ENCODE measurements at places on chromosomes 5 and 9. TPM values are rescaled to one million over a fixed set of nuclear protein-coding genes. Genes with fewer than 3 reads are reported as not detected.
A peak's percentile ranks its signal among the peaks of the same experiment; 100 is the strongest.

DNA sequence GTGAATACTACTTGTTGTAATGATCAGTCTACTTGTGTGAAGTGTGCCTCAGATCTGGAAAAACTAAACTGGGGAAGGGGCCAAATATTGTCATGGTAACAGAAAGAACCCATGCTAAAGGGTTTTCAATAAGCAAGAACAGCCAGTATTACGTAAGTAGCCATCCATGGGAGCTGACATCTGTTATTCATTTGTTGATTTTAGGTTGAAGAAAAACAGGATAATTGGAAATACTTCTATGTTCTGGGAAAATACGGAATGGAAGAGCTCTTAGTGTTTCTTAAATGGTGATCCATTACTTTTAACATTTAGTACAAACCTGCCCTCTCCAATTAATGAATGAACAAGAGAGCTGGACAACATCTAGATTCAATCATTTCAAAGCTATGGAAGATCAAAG, 485.8 kb downstream of the NTRK2 start:
- peak; percentile 81 for DNase-seq

GRCh38 chr9:70117835-70118319, 74.2 kb downstream of the MAMDC2 start:
- DNase-seq = no peak

- DNase-seq = peak; percentile 59
Measured at GRCh38 chr9:95023217-95024003, 294.1 kb downstream of the FANCC start.

GRCh38 chr9:118059484-118060278, 355.5 kb downstream of the TLR4 start:
- DNase-seq = peak; percentile 21

- no peak for DNase-seq
Measured at GRCh38 chr9:108547411-108548135, 308.2 kb downstream of the ACTL7B start.

GRCh38 chr5:10153808-10154537, 95.7 kb downstream of the ATPSCKMT start:
- DNase-seq = no peak

- DNase-seq = peak; percentile 74
Measured at GRCh38 chr9:87119328-87119881, 172.1 kb upstream of the GAS1 start.

DNA sequence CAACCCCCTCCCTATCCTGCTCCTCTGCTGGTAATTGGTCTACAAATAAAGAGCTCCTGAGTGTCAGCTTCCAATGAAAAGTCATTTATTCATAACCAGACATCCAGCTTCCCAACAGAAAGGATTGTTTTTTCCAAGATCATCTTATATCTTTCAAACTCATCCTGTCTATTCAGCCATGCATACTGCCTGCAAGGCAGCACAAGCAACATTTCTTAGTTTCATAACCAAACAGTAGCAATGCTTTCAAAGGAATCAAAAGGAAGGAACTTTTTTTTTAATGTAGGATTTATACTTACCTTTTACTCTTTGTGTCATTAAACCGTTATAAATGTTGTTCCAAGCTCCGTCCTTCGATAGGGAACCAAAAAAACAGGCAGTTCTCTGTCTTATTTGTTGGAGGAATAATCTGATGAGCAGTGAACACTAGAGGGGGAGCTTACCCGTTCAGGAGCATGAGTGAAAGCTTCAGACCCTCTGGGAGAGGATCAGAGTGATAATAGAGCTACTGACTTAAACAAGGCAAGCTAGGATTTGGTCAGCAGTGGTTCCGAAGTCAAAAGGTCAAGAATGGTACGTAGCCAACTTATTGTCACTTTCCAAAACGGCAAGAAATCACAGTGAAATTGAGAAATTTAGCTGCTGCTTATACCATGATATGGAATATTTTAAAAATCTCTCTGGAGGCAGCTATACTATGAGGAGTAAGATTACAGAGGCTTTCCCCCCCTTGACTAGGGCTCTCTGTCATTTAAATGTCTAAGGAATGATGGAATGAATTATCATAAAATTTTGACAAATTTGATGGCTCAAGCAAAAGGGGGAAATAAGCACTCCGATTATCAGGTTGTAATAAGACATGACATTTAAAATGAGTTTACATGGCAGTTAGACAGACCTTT, 892.9 kb downstream of the NR2F1-AS1 start:
- DNase-seq = peak; percentile 35

- DNase-seq = no peak
Measured at GRCh38 chr9:28808042-28808441, 1234.8 kb upstream of the C9orf72 start.

- DNase-seq = no peak
Measured at GRCh38 chr5:322281-322941, 897 bp downstream of the AHRR start.

DNA sequence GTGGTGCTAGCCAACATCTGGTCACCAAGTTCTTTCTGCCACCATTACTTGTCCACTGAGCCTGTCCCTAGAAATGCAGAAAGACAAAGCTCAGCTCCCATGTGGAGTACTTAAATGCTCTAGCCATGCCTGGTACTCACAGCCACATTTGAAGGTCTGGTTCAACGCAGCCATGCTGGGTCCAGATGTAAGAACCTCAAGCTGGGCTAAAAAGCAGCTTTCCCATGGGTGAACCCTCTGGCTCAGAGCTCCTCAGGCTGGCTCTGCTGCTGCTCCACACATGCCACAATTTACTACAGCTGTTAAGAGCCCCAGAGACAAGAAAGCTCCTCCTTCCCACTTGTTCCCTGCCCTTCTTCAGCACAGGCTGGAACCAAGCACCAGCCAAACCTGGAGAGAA, 97.1 kb upstream of the LRRTM2 start:
- DNase-seq = no peak

GRCh38 chr9:14482856-14483255, 168.9 kb upstream of the NFIB start:
- no peak for DNase-seq

DNA sequence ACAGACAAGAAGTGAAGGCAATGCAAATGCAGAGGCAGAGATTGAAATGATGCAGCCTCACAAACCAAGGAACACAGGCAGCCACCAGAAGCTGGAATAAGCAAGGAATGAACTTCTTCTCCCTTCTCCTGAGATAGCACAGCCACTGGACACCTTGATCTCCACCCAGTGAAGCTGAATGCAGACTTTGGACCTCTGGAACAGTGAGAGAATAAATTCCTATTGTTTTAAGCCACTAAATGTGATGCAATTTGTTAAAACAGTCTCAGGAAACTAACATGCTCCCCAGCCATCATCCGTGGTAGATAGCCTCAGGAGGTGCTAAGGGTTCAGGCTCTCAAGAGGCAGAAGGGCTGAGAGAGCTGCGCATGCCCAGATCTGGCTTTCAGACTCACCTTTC, 512.2 kb upstream of the ZNF608 start:
- DNase-seq = no peak

GRCh38 chr9:89822996-89823395, 218.2 kb downstream of the GADD45G start:
- DNase-seq = no peak

- DNase-seq = no peak
Measured at GRCh38 chr5:130884023-130884422, 281.0 kb downstream of the HINT1 start.

DNA sequence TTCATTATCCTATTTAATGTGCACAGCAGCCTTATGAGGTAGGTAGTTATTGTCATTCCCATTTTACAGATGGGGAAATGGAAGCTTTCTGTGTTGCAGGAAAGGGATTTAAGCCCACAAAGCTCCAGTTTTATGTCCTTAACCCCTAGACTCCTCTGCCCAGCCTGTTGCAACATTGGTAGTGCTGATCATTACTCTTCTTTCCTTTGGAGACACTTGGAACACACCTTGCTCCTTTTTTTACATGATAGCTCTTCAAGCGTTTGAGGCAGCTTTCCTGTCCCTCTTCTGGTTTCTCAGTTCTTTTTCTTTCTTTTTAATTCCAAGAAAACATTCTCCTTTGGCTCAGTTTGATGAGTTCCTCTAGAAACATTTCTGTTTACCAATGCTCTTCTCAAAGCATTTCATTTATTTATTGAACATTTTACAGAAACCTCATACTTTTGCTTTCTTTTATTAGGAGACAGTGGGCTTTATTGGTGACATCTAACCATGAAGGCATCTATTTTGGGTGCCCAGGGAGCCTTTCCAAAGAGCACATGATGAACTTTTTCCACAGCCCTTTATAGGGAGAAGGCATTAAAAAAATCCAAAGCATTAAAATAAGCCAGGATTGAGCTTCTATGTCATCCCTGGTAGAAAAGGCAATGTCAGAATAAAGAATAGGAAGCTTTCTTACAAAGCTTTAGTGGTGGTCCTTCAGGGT, 218.0 kb downstream of the TMEM38B start:
- no peak for DNase-seq

- DNase-seq = no peak
Measured at GRCh38 chr5:65623482-65623881, 651 bp downstream of the TRIM23 start.

DNA sequence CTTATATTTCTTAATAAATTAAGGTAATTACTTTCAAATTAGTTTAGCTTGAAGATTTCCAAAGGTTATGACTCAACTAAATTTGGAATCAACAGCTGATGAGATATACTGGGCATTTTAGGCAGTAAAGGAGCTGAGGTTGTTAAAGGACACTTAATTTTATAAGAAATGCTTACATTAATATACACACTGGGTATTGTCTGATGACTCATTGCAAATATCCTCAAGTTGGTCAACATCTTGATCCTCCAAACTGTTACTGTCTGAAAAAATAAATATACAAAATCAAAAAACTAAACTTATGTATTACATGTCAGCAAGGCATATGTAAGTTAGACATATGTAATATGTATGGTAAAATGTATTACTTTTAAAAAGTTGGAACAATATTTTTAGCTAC, 3.4 kb downstream of the GFM2 start:
- no peak for DNase-seq

DNA sequence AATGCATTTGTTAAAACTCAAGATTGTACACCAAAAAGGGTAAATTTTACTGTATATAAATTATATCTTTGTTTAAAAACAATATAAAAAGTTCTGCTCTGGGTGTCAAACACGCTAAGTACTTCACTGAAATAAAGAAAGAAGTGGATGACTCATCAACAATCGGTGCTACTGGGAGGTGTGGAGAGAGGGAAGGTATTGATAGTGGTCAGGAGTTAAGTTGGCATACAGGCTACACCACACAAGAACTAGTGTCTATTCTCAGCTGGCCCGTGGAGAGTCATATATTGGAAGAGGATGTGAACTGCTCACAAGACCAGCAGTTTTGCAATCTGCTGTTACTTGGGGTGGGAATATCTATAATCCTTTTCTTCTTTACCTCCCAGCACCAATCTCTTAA, 145.7 kb upstream of the TRPC7 start:
- no peak for DNase-seq

- DNase-seq = no peak
Measured at GRCh38 chr9:8732367-8733075, 932.9 kb upstream of the DMAC1 start.

- peak; percentile 26 for DNase-seq
Measured at GRCh38 chr9:2570615-2571479, 50.7 kb upstream of the VLDLR start.

- DNase-seq = no peak
Measured at GRCh38 chr9:7051711-7052110, 293.9 kb downstream of the KDM4C start.

DNA sequence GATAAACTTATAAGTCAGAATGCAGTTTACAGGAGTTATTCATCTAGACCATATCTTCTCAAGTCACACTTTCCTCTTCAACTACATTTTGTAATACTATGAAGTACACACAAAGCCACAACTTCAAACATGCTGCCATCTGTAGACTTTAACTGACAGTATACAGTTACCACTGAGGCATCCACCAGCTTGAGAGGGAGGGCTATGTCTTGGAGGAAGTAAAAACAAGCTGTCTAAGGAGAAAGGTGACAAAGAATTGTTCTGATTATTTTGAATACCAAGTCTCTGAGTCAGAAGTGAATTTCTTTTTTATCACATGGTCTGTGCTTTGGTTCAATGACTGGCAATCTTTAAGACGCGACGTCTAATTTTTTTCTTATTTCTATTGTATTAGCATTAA, 97.6 kb upstream of the CDH10 start:
- no peak for DNase-seq

- DNase-seq = no peak
Measured at GRCh38 chr9:12956805-12957204, 182.0 kb downstream of the LURAP1L start.

DNA sequence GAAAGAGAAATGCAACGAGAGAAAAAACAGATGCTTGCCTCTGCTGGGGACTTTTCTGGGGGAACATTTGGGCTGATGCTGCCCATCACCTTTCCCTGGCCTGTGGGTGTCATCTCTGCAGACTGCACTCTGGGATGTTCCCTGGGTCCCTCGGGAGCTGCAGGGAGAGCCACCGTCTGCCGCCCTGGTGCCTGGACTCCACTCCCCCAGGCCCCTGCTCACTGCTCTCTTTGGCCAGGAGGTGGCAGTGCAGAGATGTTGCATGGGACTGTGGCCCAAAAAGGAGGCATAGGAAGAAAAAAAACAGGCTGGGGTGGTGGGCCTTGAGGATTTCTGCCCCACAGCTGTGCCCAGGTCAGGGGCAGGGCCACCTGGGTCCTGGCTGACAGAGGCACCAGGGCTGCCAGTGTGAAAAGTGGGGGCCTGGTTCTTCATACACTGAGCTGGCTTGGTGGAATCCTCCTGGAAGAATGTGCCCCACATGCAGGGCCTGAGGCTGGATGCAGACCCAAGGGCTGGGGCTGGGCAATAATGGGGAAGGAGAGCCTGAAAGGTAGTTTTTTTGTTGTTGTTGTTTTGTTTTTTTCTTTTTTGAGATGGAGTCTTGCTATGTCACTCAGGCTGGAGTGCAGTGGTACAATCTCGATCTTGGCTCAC, 353.6 kb downstream of the SLIT3 start:
- DNase-seq = no peak

DNA sequence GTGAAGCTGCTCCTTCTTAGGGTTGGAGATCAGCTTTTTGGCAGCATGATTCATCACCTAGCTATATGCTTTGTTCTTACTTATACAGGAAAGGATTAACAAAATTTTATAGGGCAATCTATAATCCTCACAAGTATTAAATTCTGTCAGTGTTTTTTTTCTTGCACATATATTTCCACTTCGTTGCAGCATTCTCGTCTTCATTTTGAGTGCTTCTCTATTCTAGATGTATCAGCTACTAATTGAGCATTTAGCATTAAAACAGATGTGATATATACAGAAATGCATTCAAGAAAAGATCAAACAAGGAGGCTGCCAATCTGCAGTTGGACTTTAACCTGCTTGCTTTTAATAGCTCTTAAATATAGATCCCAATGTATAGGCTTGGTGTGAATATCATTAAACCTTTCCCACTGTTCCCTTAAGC, 3.6 kb upstream of the CTXN3 start:
- no peak for DNase-seq

- no peak for DNase-seq
Measured at GRCh38 chr9:2837915-2838314, 6.0 kb downstream of the PUM3 start.

- DNase-seq = no peak
Measured at GRCh38 chr9:69719367-69719766, 40.4 kb downstream of the PTAR1 start.

GRCh38 chr5:78757269-78758053, 108.9 kb upstream of the LHFPL2 start:
- DNase-seq = no peak

Gene SH3RF2
- 20.0 TPM for polyA plus RNA-seq

Gene TMEM232
- polyA plus RNA-seq = 1.3 TPM

Gene ACOT12
- polyA plus RNA-seq = not detected

Gene LHX6
- 5.3 TPM for polyA plus RNA-seq

Gene REEP5
- 76.8 TPM for polyA plus RNA-seq

Gene PPIC
- 33.6 TPM for polyA plus RNA-seq

Gene ADAMTS16
- 6.5 TPM for polyA plus RNA-seq

Gene CXCL14
- 113 TPM for polyA plus RNA-seq

Gene ADAMTSL2
- 3.4 TPM for polyA plus RNA-seq

Gene CYSRT1
- polyA plus RNA-seq = not detected

Data from muscle of arm (tissue), 14 donors.